Cardiac septum (tissue), 1 donor: ENCODE measurements at places on chromosomes 5 and 9. TPM values are rescaled to one million over a fixed set of nuclear protein-coding genes. Genes with fewer than 3 reads are reported as not detected.

DNA sequence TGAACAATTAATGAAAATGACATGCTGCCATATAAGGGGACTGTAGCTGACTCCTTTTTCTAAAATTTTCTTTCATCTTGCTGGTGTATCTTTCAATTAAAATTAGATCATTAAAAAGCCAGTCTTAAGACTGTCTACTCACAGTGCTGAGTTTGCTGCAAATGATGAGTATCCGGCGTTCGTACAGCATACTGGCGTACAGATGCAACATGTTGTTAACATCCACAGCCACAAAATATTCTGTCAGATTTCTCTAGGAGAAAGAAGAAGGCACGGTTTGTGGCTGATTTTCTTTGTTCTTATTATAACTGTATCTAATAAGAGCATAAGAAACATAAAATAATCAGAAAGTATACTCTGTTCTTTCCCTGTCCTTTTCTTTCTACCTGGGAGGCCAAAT, 278.1 kb downstream of the DENND1A start:
- DNase-seq = no peak

Gene GBGT1
- total RNA-seq = 4.6 TPM

DNA sequence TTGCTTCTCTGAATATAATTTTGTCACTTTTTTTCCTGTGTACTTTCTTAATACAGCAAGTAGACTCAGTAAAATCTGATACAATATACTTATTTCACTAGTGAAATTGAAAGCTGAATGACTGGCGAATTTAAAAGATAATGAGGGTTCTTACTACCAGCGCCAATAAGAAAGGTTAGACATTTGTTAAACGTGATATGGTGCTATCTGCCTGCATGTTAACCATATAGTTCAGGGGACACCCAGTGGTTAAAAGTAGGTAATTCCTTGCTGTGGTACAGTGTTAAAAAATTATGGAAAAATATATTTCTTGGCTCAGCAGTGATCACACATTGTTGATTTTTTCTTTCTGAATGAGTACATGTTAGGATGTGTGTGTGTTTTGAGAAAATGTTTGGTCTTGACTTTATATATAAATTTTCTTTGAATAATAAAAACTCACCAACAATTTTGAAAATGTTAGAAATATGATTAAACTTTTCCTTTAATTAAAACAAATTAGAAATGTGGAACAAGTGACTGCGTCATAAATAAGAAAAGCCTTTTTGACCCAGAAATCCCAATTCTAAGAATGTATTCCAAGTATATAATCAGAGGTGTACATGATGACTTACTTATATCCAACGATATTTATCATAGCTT, 25.8 kb downstream of the CAST start:
- DNase-seq = no peak

DNA sequence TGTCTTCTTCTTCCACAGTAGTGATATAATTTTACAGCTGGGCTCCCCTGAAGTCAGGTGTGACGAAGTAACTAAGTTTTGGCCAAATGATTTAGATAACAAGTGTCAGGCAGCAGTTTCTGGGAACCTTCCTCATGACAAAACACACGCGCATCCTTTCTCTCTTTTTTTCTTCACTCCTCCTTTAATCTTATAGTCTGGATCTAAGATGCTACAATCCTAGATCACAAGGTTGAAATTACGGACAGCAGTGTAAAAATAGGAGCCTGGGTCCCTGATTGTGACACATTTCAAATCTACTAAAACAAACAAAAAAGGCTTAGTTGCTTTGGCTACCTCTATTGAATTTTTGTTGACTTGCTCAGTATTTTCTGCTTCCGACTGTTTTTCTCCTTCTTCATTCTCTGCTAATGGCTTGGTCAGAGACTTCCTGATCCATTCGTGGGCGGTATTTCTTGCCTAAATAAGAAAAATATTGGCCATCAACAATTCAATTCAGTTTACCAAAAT, 36.1 kb downstream of the FAM114A2 start:
- DNase-seq = no peak

Gene FKTN
- total RNA-seq = 8.8 TPM

Gene SLC46A2
- 0.16 TPM for total RNA-seq

DNA sequence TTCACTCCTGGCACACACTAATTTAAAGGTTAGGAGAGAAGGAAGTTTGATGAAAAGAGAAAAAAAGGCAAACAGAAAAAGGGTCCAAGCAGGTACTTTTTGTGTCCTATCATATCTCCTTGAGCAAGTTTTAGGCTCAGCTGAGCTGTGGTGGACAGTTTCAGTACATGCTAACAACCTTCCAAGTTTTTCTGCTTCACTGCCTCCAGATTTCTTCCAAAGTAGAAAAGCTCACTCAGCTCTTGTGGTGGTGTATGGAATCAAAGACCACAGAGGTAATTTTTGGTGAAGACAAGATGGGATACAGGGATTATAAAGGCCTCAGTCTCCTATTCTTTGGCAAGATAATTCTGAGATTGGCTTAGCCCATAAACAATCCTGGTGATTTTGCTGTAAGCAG, 921.8 kb downstream of the NR2F1-AS1 start:
- DNase-seq = no peak

GRCh38 chr5:125201446-125202052, 455.1 kb upstream of the ZNF608 start:
- DNase-seq = no peak

GRCh38 chr5:107979291-107979690, 308.6 kb upstream of the EFNA5 start:
- DNase-seq = no peak

- no peak for DNase-seq
These were observed 189.8 kb upstream of the TRIM32 start for GRCh38 chr9:116497095-116497890.

Gene TNPO1
- 68.8 TPM for total RNA-seq

- no peak for DNase-seq
These were observed 415.7 kb downstream of the RAB3C start for GRCh38 chr5:58998544-58998943.

Gene MSH3
- 9.4 TPM for total RNA-seq

- no peak for DNase-seq
These were observed 225.4 kb downstream of the EBF1 start for GRCh38 chr5:158874343-158874742.
